IPS DF 19.7 (cell line): ENCODE measurements at places on chromosomes 12 and 14.

GRCh38 chr12:121992059-121992879, 29.4 kb upstream of the BCL7A start:
- no peak for DNase-seq

DNA sequence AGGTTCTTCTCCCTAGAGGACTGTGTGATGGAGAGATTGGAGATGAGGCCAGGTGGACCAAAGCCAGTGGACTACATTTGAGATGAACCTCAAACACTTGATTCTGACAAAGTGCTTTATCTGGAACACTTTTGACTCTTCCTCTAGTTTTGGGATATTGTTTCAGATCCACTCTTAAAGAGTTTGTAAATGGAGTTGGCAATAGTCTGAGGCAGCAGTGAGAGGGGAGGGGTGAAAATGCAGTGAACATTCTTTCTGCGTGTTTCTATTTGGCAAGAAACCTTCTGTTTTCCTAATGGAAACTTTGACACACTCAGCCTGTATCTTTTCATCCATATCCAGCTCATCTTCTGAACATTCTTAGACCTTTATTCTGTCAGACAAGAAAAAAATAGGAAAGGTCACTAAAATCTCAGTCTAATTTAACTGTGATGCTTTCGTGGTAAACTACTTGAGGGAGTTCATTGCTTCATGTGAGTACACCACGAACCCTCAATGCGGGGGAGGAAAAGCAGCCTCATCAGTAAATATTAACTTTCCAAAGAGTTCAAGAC, 57.4 kb upstream of the KCNJ8 start:
- DNase-seq, result no peak

GRCh38 chr14:66483322-66483721, 2.8 kb upstream of the CCDC196 start:
- DNase-seq, result no peak

- DNase-seq, result no peak
These were observed 324 bp upstream of the HOXC9 start for GRCh38 chr12:53999559-54000115.

GRCh38 chr14:69997849-69998248, 118.6 kb downstream of the SMOC1 start:
- DNase-seq, result no peak

GRCh38 chr12:202081-202731, 11.8 kb downstream of the SLC6A12 start:
- DNase-seq, result no peak

- DNase-seq, result no peak
These were observed 340.9 kb downstream of the PCNX1 start for GRCh38 chr14:71248194-71248593.
